ENCODE measurements at places on chromosomes 6 and 20.

GRCh38 chr20:62178316-62179161, 4.3 kb upstream of the MTG2 start:
- DNase-seq = no peak

- peak; percentile 7 for DNase-seq
Observed at GRCh38 chr6:124986164-124986563, 23.9 kb downstream of the RNF217 start.

DNA sequence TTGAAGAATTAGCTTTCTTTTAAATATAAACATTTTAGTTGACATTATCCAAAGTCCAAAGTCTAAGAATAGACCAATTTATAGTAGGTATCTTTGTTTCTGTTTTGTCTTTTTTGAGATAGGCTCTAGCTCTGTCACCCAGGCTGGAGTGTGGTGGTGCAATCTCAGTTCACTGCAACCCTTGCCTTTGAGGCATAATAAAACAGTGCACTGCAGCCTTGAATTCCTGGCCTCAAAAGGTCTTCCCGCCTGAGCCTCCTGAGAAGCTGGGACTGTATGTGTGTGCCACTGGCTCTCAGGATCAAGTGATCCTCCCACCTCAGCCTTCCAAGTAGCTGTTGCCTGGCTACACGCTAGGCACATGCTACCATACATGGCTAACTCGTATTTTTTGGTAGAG, 135.4 kb downstream of the REV3L start:
- DNase-seq = no peak

- DNase-seq = no peak
Observed at GRCh38 chr6:28709478-28710349, 184.0 kb downstream of the GPX5 start.

DNA sequence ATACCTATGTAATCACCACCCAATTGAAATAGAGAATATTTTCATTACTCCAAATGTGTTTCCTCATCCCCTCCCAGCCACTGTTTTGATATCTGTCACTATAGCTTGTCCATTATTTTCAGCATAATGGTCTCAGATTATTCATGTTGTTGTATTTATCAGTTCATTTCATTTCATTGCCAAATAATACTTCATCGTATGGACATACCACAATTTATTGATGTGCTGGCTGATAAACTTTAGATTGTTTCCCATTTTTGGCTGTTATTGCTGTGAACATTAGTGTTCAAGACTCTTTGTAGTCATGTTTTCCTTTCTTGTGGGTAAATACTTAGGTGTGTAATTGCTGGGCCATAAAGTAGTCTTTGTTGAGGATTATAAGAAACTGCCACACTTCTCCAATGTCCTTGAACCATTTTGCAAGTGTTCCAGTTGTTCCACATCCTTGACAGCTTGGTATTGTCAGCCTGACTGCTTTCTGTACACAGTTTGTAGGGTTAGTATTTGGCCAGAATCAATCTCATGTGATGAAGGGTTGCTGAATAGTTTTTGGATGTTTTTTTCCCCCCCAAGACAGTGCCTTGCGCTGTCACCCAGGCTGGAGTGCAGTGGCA, 44.3 kb downstream of the JARID2 start:
- DNase-seq = no peak

DNA sequence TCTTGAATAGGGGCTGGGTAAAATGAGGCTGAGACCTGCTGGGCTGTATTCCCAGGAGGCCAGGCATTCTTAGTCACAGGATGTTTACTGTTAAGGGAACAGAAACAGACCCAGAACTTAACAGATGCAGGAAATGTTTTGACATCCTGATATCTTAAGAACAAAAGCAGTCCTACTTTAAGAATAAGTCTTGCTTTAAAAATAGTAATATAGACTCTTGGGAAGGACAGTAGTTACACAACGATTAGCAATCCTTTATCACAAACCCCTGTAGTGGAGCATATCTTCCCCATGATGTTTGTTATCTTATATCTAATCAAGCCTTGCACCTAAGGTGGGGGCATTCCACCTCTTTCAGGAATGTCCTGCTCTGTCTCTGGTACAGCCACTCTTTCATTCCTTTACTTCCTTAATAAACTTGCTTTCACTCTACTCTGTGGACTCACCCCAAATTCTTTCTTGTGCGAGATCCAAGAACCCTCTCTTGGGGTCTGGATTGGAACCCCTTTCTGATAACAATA, 493.7 kb upstream of the SULF2 start:
- no peak for DNase-seq

GRCh38 chr20:44057698-44058675, 129.0 kb downstream of the JPH2 start:
- no peak for DNase-seq

DNA sequence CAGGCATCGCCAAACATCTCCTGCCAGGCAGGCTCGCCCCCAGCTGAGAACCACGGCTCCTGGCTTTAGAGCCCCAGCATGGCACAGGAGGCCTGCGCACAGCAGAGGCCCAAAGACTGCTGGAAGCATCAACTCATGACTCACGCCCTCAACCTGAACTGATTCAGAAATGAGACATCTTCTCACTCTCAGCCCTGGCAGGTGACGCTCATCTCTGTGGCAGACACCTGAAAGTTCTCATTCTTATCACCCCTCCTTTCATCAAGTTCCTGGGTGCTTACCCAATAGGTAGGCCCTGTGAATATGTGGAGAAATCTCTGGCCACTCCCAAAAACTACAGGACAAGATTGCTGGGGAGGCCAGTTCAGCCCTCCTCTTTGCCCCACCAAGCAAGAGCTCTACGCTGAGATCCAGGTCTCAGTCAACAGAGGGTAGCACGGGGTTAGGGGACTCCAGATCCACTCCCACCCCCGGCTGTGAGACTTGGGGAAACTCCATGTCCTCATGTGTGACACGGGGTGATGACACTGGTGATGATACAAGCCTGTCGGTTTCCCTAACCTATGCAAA, 11.3 kb downstream of the NFATC2 start:
- no peak for DNase-seq

GRCh38 chr6:7933794-7934193, 23.2 kb upstream of the TXNDC5 start:
- no peak for DNase-seq

DNA sequence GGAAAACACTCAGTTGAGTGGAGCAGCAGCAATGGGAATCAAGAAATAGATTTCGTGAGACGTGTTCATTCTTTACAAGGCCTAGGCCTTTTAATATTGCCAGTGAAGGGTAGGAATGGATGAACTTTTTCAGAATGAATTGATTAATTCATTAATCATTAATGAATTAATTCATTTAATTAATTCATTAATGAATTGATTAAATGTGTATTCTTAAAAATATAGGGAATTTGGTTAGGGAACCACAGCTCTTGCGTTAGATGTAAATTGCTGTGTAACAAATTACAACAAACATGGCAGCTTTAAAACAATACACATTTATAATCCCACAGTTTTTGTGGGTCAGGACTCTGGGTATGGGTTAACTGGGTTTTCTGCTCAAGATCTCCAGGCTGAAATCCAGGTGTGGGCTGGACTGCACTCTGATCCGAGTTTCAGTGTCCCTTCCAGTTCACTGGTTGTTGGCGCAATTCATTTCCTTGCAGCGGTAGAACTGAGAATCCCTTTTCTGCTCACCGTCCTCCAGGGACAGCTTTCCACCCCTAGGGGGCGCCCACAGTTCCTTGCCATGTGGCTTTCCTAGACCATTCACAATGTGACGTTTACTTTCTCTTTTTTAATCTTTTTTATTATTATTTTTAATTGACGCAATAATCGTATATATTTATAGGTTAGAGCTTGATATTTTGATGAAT, 32.8 kb upstream of the BCAS1 start:
- peak; percentile 55 for DNase-seq

GRCh38 chr6:128515550-128516513, 4.6 kb downstream of the PTPRK start:
- no peak for DNase-seq

DNA sequence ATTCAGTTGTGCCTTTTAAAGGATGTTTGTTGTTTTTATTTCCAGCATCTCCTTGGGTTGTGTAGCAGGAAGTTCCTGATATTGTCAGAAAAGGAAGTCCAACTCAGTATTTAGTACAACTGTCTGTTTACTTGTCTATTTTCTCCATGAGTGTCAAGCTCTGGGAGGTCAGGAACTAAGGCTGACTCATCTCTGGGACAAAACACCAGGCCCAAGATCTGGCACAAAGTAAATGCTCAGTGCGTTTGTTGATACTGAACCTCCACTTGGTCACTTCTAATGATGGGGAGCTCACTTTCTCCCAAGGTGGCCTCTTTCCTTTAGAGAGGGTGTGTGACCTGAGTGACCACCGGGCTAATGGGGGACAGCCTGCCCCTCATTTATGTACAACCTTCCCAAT, 12.6 kb upstream of the PIGU start:
- DNase-seq = no peak

DNA sequence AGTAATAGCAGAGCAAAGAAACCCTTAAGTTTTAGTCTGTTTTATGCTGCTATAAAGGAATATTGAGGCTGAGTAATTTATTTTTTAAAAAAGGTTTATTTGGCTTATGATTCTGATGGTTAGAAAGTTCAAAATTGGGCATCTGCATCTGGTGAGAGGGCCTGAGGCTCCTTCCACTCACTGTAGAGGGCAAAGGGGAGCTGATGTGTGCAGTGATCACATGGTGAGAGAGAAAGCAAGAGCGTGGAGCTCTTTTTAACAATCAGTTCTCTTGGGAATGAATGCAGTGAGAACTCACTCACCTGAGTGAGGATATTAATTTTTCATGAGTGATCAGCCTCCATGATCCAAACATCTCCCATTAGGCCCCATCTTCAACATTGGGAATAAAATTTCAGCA, 36.4 kb upstream of the SAMD3 start:
- DNase-seq = no peak

DNA sequence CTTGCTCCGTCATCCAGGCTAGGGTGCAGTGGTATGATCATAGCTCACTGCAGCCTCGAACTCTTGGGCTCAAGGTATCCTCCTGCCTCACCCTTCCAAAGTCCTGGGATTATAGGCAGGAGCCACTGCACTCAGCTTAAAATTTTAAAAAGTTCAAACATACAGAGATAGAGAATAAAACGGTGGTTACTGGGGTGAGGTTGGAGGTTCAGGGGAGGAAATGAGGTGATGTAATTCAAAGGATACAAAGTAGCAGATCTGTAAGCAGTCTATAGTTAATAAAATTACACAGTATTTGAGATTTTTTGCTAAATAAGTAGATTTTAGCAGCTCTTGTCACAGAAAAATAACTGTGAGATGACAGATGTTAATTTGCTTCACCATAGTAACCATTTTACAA, 7.5 kb upstream of the AFG1L start:
- DNase-seq = no peak

DNA sequence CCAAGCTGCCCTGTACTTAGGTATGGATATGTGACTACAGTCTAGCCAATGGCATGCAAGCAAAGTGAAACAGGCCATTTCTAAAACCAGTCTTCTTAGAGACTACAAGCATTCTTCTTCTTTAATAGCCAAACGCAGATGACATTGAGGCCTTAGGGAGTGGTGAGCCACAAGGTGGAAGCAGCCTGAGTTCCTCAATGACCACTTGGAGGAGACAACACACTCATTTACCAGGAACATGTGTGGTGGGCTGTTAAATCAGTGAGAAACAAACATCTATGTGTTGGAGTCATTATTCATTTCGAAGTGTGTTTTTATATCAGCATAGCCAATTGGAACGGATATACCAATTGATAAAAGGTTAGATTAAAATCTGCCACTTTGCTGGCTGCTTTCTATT, 122.0 kb downstream of the GFRAL start:
- peak; percentile 20 for DNase-seq

DNA sequence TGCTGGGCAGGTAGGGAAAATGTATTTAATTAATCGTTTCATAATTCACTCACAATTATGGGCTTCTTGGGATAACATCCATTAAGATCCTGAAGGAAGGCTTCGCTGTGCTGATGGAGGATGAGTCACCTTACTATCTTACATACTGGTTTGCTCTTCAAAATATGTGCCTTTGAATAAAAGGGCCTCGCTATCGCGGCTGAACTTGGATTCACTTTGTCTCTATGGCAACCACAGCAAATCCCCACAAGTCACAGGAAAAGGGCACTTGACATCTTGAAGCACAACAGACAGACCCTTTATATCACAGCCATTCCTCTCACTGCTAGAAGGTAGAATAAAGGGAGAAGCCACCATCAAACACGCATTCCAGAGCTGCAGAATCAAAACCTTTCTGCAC, 141.3 kb upstream of the MYLIP start:
- DNase-seq = peak; percentile 67

GRCh38 chr6:10453596-10453995, 38.7 kb upstream of the TFAP2A start:
- DNase-seq = no peak

- no peak for DNase-seq
Observed at GRCh38 chr6:10658910-10659698, 35.3 kb downstream of the C6orf52 start.

DNA sequence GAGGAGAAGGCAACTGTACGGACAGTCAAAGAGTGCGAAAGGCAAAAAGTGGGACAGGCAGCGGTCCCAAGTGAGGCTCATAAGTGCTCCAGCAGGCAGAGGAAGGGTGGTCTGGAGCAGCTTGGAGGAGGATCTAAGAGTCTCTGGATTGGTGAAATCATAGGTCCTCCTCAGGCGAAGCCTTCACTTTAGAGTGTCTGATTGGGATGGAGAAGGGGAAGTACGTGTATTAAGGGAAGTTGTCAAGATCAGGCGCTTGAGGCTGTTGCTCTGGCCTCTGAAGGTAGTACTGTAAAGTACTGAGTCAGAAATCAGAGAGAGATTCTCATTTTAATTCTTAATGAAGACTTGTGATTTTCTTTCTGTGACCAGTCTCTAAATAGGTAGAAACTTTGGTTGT, 185.6 kb downstream of the KIF16B start:
- no peak for DNase-seq

DNA sequence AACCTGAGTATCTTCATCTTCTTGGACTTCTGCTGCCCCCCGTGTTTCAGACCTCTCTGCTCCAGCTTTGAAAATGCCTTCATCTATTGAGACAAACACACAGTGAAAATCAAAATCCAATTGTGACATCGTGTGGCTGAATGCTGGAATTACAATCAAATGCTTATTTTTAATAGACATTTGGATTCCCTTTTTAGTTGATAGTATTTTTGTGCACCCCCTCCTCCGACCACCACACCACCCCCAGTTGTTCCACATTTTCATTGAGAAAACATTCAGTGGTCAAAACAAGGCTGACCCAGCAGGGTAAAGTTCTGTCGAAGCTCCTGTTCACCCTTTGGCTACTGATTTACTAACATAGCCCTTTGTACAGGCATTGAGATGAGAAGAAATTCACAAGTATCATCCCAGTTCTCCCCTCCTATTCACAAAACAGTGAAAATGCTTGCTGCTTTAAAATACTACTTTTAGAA, 79.0 kb downstream of the NRSN1 start:
- DNase-seq = peak; percentile 70

DNA sequence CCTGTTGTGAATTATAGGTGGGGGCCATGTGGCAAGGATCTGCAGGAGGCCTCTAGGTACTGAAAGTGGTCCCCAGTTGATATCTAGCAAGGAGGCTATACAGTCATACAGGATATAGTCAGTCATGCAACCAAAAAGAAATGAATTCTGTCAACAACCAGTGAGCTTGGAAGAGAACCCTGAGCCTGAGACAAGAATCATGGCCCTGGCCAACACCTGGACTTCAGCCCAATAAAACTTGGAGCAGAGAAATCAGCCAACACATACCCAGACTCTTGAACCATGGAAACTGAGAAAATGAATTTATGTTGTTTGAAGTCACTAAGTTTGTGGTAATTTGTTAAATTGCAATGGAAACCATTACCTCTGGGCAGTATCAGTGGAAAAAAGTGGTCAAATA, 370.2 kb downstream of the KIF16B start:
- no peak for DNase-seq

GRCh38 chr20:53059848-53060247, 87.7 kb downstream of the TSHZ2 start:
- DNase-seq = no peak

- no peak for DNase-seq
Observed at GRCh38 chr6:132021552-132022375, 70.6 kb upstream of the CCN2 start.
